Right atrium auricular region (tissue), 2 donors: ENCODE measurements at places on chromosomes 1 and 21.

GRCh38 chr21:32733356-32733755 lies 5.5 kb upstream of the SYNJ1 start:
- no peak for DNase-seq

DNA sequence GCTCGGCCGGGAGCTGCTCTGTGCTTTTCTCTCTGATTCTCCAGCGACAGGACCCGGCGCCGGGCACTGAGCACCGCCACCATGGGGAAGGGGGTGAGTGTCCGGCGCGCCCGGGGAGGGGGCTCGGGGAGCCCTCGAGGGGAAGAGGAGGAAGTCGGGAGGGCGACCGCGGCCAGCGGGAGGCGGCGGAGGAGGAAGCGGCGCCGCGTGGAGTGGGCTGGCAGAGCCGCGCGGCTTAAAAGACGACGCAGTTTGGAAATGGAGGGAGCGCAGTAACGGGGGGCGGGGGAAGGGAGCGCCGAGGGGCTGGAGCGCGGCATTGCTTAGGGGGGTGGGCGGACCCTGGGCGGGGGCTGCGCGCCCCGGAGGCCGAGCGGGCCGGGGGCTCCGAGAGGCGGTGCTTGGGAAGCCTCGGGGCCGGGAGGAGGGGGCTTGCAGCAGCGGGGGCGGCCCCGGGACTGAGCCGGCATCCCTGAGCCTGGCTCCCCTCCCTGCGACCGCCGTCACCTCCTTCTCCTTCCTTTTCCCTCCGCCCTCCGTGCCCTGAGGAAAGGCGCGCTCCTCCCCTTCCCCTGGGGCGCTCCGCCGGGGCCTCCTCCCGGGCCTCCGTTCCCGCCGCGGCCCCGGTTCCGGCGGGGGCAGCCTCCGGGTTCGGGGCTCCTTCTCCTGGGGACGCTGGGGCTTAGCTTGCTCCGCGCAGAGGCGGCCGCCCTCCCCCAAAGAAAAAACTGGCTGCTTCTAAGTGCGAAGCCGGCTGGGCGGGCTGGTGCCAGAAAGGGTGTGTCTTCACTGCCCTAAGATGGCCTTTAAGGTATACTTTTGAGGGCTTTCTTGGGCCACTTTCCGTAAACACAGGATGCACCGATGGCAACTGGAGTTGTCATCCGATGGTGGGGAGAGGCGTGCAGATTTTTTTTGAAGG lies 648 bp downstream of the ATP1A1 start:
- peak; percentile 78 for DNase-seq

DNA sequence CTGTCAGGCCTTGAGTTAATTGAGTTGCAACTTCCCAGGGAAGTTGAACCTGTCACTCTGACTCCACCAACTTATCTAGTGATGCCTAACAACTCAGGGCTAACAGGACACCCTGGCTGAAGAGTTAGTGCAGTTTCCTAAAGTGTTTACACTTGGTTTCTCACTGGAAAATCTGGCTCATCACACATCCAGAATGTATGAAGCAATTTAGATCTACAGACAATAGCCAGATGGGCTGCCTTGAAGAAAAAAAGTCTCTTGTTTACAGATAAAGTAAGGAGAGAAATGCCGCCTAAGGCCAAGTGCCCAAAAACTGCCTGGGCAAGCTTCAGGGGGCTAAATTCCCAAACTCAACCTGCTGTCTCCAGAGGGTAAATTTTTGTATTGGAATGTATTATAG lies 446.3 kb upstream of the NCAM2 start:
- DNase-seq = no peak

DNA sequence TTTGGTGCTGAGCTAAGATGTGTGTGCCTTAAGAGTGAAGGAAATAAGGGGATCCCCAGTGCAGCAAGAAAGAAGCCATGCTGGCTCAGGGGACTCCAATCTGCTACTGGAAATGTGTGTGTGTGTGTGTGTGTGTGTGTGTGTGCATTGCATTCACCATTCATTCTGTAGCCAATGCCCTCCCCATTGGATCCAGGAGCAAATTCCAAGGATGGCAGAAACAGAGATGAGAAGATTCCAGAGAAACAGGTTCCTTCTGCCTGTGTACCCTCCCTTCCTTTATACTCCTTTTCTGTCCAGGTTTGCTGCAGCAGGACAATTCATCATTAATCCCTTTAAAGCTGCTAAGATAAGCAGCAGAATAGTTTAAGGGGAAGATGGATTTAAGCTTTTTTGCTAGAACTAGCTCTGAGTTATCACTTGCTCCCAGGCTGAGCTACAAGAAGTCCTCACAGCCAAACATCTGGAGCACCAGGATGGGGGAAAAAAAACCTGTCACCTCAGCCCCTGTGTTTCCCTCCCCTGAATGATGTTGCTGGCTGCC lies 3.2 kb downstream of the SLC6A17 start:
- DNase-seq = no peak

DNA sequence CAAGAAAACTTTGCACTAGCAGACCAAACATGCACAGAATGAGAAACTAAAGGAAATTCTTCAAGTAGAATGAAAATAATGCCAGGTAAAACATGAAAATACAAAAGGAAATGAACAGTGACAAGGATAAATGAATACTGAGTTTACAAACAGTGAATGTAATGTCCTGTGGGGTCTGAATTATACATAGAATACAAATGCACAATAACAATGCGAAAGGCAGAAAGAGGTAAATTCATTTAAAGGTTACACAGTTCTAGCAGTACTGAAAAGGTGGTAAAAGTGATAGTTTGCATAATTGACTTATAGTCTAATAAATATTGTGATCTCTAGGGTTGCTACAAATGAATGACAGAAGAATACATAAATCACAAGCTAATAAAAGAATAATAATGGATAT lies 12.9 kb downstream of the CD55 start:
- DNase-seq = no peak

DNA sequence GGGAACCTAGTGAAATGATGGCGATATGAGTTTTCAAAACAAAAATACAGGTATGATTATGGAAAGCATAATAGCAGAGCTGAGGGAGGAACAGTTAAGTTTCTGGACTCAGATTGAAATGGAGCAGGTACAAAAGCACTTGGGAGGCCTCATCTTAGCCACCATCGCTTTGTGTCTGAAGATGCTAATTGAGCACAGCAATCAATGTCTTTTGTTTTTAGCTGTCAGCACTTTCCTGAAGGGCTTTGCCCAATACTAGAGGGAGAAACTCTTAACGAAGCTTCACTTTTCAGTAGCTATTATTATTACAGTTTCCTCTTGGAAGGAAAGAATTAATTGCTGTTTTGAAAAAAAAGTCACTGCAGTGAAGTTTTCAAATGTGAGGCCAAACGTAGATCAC lies 348.7 kb downstream of the RWDD3 start:
- DNase-seq = no peak

DNA sequence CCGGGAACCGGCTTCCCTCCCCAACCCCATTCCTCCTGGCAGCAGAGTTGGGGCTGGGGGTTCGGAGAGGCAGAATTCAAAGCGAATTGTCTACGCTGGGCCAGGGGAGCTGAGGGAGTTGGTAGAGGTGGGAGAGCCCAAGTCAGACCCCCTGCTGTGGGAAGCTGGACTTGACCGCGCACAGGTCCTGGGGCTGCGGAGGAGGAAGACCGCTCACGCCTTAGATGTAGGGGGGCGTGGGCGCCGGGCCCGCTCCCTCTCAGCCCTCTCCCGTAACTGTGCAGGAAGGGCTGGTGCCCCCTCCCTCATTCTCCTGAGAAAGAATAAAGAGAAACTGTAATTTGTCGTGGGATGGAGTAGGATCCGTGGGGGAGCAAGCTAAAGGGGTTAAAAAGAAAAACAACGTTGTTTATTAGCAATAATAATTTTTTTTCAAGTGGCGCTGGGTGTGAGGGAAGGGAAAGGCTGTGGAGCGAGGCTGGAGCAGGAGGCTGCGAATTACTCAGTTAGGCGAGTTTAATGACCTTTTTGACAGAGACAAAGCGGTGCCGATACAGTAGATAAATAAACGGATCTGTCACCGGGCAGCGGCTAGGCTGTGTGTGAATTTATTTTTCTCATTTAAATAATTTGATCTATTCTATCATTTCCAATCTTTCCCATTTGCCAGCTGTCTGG lies 838 bp upstream of the GRIK3 start:
- no peak for DNase-seq

GRCh38 chr1:201641524-201642253 lies 102.8 kb downstream of the NAV1 start:
- no peak for DNase-seq

- DNase-seq = no peak
Measured at GRCh38 chr1:199123615-199124014, 484.8 kb downstream of the PTPRC start.

GRCh38 chr1:44549510-44549909 lies 124.8 kb downstream of the TMEM53 start:
- DNase-seq = no peak

DNA sequence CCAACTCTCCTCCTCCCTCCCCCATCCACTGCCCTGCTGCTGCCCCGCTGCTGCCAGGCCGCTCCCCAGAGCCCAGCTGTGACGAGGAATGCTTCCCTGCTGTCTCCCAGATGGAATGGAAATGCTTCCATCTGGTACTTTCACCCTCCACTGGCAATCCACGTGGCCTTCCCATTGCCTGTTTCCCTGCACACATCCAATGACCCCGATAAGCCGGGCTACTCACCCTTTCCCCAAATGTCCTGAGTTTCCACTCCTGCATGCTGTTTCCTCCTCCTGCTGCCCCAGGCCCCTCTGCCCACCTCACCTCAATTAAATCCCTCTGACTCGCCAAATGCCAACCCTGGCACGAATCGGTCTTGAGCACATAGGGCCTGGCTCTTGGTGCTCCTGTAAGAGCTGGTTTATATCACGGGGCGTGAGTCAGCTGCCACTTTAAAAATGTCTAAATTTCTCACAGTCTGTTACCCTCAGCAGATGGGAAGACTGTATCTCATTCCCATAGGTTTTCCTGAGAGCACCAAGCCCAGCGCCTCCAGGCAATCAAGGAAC lies 36.4 kb downstream of the MRAP start:
- DNase-seq = no peak

DNA sequence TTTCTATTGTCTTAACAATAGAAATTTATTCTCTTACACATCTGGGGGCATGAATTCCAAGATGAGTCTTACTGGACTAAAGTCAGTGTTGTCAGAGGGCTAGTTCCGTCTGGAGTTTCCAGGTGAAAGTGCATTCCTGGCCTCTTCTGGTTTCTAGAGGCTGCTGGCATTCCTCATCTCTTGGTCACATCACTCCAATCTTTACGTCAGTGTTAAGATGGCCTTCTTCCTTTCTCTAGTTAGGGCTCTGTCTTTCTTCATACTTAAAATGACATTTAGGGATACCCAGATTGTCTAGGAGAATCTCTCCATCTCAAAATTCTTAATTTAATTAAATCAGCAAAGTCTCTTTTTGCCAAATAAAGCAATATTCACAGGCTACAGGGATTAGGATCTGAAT lies 13.3 kb upstream of the PDC start:
- DNase-seq = no peak

GRCh38 chr1:27275696-27276095 lies 41.3 kb downstream of the WDTC1 start:
- DNase-seq = no peak

- DNase-seq = no peak
Measured at GRCh38 chr1:7358425-7358824, 412.7 kb upstream of the VAMP3 start.

GRCh38 chr1:10866321-10867093 lies 70.1 kb upstream of the CASZ1 start:
- no peak for DNase-seq

GRCh38 chr1:151995774-151996173 lies 2.1 kb upstream of the S100A10 start:
- DNase-seq = no peak

DNA sequence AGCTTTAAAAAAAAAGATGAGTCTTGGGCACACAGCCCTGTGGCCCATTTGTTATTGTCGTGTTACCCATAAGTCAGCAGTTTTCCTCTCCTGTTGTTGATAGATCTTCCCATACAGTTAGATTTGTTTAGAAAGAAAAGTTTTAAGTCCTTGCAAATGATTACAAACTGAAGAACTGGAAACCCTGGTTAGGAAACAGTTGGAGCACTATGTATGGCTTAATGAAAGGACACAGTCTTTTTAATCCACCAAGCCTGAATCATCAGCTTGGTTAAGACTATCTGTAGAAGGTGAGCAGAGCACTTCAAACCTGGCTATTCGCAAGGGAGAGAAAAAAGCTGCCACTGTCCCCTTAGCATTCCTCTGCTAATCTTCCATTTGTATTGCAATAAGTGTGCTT lies 241.0 kb downstream of the DISC1 start:
- no peak for DNase-seq
